ENCODE measurements at places on chromosomes 6 and 20. TPM values are rescaled to one million over a fixed set of nuclear protein-coding genes. Genes with fewer than 3 reads are reported as not detected.

The PRDM13 gene
- not detected for total RNA-seq

- no peak overlapping the region for H3K4me3 ChIP-seq
- no peak overlapping the region for H3K27ac ChIP-seq
- no peaks in the 10 kb centered on the region for H3K4me1 ChIP-seq
- DNase-seq: no peak
Observed at GRCh38 chr6:4374216-4374615, 238.8 kb upstream of the ECI2 start.

DNA sequence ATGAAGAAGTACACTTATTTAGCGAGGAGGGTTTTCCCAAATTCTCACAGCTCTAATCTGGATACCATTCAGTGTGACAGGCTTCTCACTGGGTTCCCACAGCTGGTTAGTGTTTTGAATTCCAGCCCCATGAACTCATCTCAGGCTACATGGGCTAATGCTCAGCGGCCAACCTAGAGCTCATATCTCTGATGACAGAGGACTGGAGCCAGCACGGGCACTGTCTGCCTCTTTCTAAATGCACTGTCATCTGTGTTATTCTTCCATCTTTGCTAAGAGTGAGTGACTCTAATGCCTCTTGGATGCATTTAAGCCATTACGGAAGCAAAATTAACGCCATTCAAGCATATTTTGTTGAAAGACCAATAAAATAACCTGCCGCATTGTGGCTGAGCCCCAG is 308.9 kb upstream of the JAG1 start:
- no peak for DNase-seq
- no peaks in the 10 kb centered on the region for H3K36me3 ChIP-seq
- H3K27me3 ChIP-seq: no peaks in the 10 kb centered on the region
- no peak overlapping the region for H3K4me3 ChIP-seq
- H3K4me1 ChIP-seq: no peaks in the 10 kb centered on the region

- peaks cover 26% of the 10 kb centered on the region for H3K36me3 ChIP-seq
- DNase-seq: no peak
- H3K27ac ChIP-seq: peak overlapping the region; percentile 84
- H3K4me3 ChIP-seq: peak overlapping the region; percentile 89
- H3K27me3 ChIP-seq: no peaks in the 10 kb centered on the region
Observed at GRCh38 chr20:1118004-1118335, 432 bp upstream of the PSMF1 start.

The DUSP15 gene
- total RNA-seq: not detected

The BNIP5 gene
- total RNA-seq: not detected

- no peaks in the 10 kb centered on the region for H3K27me3 ChIP-seq
- DNase-seq: no peak
- no peak overlapping the region for H3K4me3 ChIP-seq
- H3K27ac ChIP-seq: no peak overlapping the region
Observed at GRCh38 chr6:123965894-123966293, 162.2 kb downstream of the NKAIN2 start.

DNA sequence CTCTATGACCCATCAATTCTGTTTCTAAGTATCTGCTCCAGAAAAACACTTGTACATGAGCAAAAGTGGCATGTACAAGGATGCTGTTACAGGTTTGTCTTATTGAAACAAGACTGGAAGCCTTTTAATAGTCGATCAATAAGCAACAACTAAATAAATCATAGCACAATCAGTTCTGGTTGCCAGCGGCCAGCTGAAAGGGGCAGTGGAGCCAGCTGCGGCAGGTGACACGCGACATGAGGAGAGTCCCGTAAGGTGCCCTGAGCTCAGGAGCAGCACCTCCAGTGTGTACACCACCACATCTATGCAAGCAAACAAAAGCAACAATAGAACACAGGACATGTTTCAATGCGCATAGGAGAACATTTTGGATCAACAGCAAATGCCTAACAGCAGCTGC is 20.7 kb upstream of the NNAT start:
- H3K36me3 ChIP-seq: no peaks in the 10 kb centered on the region
- H3K27ac ChIP-seq: no peak overlapping the region
- H3K4me3 ChIP-seq: no peak overlapping the region
- H3K4me1 ChIP-seq: no peaks in the 10 kb centered on the region
- no peak for DNase-seq

GRCh38 chr6:14641423-14642135 is 524.0 kb downstream of the CD83 start:
- H3K27me3 ChIP-seq: peaks cover 2% of the 10 kb centered on the region
- H3K4me1 ChIP-seq: peaks cover 32% of the 10 kb centered on the region
- no peak overlapping the region for H3K27ac ChIP-seq
- H3K36me3 ChIP-seq: no peaks in the 10 kb centered on the region
- no peak overlapping the region for H3K4me3 ChIP-seq

The MCHR2 gene
- total RNA-seq: not detected

GRCh38 chr20:15942130-15942529 is 631.1 kb downstream of the KIF16B start:
- no peaks in the 10 kb centered on the region for H3K36me3 ChIP-seq
- no peaks in the 10 kb centered on the region for H3K4me1 ChIP-seq
- DNase-seq: no peak
- no peak overlapping the region for H3K4me3 ChIP-seq

The CRISP3 gene
- total RNA-seq: not detected

DNA sequence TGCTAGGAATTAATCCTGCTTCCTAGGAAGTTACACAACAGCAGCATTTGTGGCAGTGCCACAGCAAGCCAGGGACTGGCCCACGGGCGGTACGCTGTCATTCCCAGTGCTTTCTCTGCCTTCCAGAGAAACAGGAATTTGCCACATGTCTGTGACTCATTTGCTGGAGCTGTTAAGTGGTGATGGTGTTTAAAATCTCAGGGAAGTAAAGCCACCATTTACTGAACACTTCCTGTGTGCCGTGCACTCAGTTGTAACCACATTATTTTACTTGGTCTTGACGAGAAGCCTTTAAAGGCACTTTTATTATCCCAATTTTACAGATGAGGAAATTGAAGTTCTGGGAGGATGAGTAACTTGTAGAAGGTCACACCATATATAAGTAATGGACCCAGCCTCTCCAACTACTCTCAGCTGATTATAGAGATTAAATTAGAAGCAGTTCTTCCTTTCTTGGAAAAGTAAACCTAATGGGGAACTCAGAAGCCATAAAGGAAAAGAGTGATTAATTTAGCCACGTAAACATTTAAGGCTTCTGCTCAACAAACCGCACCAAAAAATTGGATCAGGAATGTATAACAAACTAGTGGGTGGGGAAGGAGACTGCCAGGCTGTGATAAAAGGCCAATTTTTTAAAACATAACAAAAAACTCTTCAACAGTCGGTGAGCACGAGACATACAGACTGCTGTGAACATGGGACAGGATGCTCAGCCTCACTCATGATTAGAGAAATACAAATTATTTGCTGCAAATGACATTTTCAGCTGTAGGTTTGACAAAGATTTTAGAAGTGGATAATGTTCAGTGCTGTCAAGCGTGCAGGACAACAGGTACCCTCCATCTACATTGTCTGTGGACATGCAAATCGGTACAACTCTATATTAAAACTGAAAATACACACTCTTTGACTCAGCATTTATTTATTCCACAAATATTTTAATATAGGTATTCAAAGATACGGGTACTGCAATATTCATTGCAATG is 311.2 kb downstream of the NRN1 start:
- peaks cover 9% of the 10 kb centered on the region for H3K36me3 ChIP-seq
- DNase-seq: no peak
- H3K27me3 ChIP-seq: no peaks in the 10 kb centered on the region
- H3K4me1 ChIP-seq: peaks cover 4% of the 10 kb centered on the region
- no peak overlapping the region for H3K4me3 ChIP-seq

DNA sequence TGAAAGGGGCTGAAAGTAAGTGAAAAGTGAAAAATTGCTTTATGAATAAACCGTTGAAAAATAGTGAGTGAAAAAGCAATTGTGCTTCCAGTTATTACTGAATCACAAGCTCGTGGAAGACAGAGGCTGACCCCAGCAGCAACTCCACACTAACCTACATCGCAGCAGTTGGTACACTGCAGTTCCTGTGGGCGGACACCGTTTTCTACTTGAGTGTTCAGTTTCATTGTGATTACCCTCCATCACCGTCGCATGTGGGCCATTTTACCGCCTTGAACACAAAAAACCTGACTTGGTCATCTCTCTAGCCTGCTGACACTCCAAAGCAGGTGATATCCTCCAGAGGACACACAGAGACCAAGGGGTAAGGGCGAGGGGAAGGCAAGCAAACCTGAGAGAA is 28.4 kb downstream of the PRDM1 start:
- peak; percentile 92 for DNase-seq
- H3K27me3 ChIP-seq: peaks cover 9% of the 10 kb centered on the region
- H3K4me3 ChIP-seq: peak overlapping the region; percentile 25
- peaks cover 7% of the 10 kb centered on the region for H3K36me3 ChIP-seq

DNA sequence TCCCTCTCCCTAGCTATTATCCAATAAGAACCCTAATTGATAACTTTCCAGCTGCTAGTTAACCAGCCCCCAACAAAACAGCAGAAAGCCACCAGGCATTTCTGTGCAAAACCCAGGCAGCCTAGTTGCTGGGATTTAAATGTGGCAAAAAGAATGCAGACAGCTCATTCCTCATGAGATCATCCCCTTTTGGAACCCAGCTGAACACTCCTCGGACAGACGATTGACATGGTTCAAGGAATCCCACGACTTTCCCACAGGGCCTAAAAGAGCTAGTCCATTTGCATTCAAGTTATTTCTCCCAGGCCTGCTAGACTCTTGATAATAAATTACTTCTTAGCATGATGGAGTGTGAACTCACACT is 24.0 kb downstream of the JAG1 start:
- no peak overlapping the region for H3K4me3 ChIP-seq
- H3K36me3 ChIP-seq: no peaks in the 10 kb centered on the region
- H3K27ac ChIP-seq: no peak overlapping the region
- no peak for DNase-seq
- no peaks in the 10 kb centered on the region for H3K4me1 ChIP-seq

The ZC3H12D gene
- total RNA-seq: 129 TPM

The OPRM1 gene
- total RNA-seq: not detected

The SLC2A10 gene
- not detected for total RNA-seq

The ENPP4 gene
- 8.8 TPM for total RNA-seq

The TNF gene
- 165 TPM for total RNA-seq

The LGSN gene
- 0.05 TPM for total RNA-seq

Data from activated CD4-positive, alpha-beta memory T cell treated with anti-CD3 and anti-CD28 coated beads for 36 hours (primary cell).